Regular cardiac myocyte (primary cell): ENCODE measurements at places on chromosomes 11 and 22. TPM values are rescaled to one million over a fixed set of nuclear protein-coding genes. Genes with fewer than 3 reads are reported as not detected.

The GGT5 gene
- total RNA-seq = 7.1 and 9.9 TPM in 2 replicates

The PARVA gene
- 28.2 and 38.6 TPM in 2 replicates for total RNA-seq

The MMP7 gene
- total RNA-seq = 3.3 and 4.5 TPM in 2 replicates

The TMEM191C gene
- total RNA-seq = 0.58 and 1.1 TPM in 2 replicates

The OR51E2 gene
- 0.19 and 0.56 TPM in 2 replicates for total RNA-seq

The BBOX1 gene
- 0.19 TPM in 1 of 2 replicates, not detected in the other for total RNA-seq

The PYGM gene
- total RNA-seq = 1.7 and 6.8 TPM in 2 replicates

The KRTAP5-1 gene
- not detected in 2 replicates for total RNA-seq

The RAC2 gene
- total RNA-seq = 10.7 and 13.0 TPM in 2 replicates

The CCDC87 gene
- 0.19 and 0.28 TPM in 2 replicates for total RNA-seq

The MCHR1 gene
- 0.38 and 2.3 TPM in 2 replicates for total RNA-seq

The RFPL1 gene
- total RNA-seq = not detected in 2 replicates

The NLRP14 gene
- total RNA-seq = under 0.01 and 0.19 TPM in 2 replicates

The LARGE1 gene
- total RNA-seq = 7.1 and 16.1 TPM in 2 replicates

The OR8D4 gene
- total RNA-seq = not detected in 2 replicates

The HORMAD2 gene
- total RNA-seq = under 0.01 TPM in 2 replicates

The GALNT18 gene
- total RNA-seq = 4.4 and 10.4 TPM in 2 replicates

The NAV2 gene
- total RNA-seq = 6.7 and 6.8 TPM in 2 replicates

The KDM4D gene
- total RNA-seq = 0.56 and 0.77 TPM in 2 replicates

The FXYD6 gene
- total RNA-seq = under 0.01 and 0.28 TPM in 2 replicates

The SYNGR1 gene
- total RNA-seq = 3.8 and 14.9 TPM in 2 replicates

The PAMR1 gene
- total RNA-seq = 185 and 938 TPM in 2 replicates

The UVRAG gene
- 16.3 and 23.1 TPM in 2 replicates for total RNA-seq

The RPUSD4 gene
- 22.0 and 22.4 TPM in 2 replicates for total RNA-seq

The CD248 gene
- 28.5 and 40.3 TPM in 2 replicates for total RNA-seq

The ABCC8 gene
- not detected in 2 replicates for total RNA-seq

The GRM5 gene
- total RNA-seq = under 0.01 TPM in 1 of 2 replicates, not detected in the other

The CFAP300 gene
- 8.7 and 9.4 TPM in 2 replicates for total RNA-seq

The IFITM1 gene
- 7.1 and 10.7 TPM in 2 replicates for total RNA-seq

The ZC3H7B gene
- 47.9 and 56.4 TPM in 2 replicates for total RNA-seq

The CD6 gene
- total RNA-seq = not detected in 2 replicates

The VPREB3 gene
- total RNA-seq = not detected in 2 replicates

The RBMXL2 gene
- total RNA-seq = under 0.01 TPM in 1 of 2 replicates, not detected in the other

The LPXN gene
- 3.1 and 12.8 TPM in 2 replicates for total RNA-seq

The DKK3 gene
- 89.1 and 345 TPM in 2 replicates for total RNA-seq

The TSPAN32 gene
- total RNA-seq = not detected in 2 replicates

The F2 gene
- 0.19 and 0.28 TPM in 2 replicates for total RNA-seq

The CD3G gene
- not detected in 2 replicates for total RNA-seq

The IFITM10 gene
- total RNA-seq = 1.7 and 2.8 TPM in 2 replicates
